ENCODE measurements at places on chromosomes 6 and 20.

DNA sequence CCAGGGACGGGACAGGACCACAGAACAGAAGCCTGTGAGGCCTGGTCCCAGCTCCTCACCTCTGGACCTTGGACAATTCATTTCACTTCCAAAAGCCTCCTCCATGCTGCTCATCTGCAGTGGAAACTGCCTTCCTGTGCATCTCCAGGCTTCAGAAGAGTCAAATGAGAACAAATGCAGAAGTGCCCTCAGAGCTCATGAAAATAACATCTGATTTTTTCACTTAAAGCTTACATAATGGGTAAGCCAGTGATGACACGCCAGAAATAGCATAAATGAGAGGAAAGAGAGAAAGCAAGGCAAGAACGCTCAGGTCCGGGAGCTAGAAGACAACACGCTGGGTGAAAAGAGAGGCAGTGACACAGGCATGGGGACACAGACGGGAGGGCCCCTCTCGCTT is 7.9 kb downstream of the CNKSR3 start:
- no peak for DNase-seq

- no peak for DNase-seq
These were observed 417 bp downstream of the VAPB start for GRCh38 chr20:58389324-58389967.

DNA sequence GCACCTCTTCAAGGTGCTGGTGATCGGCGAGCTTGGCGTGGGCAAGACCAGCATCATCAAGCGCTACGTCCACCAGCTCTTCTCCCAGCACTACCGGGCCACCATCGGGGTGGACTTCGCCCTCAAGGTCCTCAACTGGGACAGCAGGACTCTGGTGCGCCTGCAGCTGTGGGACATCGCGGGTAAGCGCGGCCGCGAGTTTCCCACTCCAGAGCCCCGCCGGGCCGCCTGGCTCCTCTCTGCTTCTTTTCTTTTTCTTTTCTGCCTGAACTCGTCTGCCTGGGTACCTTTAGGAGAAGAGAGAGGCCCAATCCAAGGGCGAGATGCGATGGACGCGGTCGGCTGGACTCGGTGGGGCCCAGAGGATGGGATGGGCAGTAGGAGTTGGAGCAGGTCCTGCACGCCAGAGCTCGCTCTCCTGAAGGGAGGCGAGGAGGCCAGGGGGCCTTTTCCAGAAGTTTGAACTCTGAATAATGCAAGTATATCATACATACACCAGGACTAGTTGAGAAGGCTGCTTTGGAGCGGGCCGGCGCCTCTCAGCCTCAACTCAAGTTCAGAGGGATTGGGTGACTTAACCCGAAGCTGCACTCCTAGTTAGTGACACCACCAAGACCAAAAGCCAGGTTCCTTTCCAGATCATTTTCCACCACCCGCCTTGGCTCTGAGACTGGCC is 445 bp downstream of the RAB32 start:
- DNase-seq: no peak

DNA sequence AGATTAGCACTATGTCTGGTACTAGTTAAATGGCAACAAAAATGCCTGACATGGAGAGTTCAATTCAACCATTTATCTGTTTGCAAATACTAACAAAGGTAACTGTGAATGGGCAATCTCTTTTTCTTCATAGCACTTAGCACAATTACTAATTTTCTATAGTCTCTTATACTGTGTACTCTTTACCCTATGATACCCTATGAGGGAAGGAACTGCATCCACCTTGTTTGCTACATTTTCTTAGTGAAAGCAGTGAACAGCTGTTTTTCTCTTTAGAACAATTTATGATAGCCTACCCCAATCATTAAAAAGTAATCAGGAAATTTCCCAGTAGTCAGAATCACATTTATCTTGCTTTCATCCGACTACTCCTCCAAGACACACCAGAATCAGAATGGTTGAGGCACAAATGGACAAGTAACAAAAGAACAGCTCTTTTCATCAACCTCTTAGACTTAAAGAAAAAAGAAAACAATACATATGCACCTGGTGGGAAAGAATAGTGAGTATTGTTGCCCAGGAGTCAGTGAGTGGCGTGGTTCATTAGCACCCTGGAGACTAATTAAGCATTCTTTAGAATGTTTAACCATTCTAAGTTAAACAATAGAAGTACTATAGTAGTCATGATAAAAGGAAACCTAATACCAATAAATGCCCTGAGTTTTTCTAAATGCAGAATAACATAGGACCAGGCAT is 16.7 kb downstream of the ZNF292 start:
- DNase-seq: no peak

- DNase-seq: no peak
These were observed 36.1 kb downstream of the GFOD1 start for GRCh38 chr6:13451181-13451895.

DNA sequence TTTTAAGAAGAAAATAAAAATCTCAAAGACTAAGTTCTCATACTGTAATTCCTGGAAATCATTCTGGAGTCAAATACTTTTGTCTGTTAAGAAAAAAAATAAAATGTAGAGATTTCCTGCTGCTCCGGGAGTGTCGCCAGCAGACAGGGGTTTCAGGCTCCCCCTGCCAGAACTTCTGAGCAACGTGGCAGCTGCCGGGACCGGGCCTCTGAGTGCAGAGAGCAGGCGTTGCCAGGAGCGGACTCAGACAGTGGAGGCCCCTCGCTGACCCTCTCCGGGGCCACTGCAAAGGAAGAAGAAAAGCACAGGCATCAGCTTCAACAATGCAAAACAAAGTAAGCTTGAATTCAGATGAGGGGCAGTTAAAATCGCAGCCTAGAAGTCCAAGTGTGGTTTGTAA is 95.5 kb downstream of the THBS2 start:
- no peak for DNase-seq

DNA sequence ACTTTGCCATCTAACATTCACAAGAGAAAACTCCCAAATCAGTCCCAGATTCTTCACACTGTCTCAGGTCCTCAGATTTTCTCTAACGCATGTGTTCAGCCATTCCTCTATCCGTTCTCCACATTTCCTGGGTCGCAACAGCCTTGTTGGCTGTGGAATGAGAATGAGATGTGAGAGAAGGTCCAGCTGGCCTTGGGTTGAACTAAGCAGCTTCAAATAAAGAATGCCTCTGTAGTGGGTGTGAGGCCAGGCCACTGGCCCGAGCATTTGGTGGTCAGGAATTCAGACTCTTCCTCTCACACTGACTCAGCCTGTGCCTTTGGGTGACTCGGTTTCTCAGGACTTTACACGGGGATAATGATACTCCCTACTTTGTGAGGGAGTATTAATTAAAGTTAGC is 73.8 kb upstream of the CCN6 start:
- no peak for DNase-seq
